Head of caudate nucleus (tissue), 42 donors: ENCODE measurements at places on chromosomes 16 and 17.

DNA sequence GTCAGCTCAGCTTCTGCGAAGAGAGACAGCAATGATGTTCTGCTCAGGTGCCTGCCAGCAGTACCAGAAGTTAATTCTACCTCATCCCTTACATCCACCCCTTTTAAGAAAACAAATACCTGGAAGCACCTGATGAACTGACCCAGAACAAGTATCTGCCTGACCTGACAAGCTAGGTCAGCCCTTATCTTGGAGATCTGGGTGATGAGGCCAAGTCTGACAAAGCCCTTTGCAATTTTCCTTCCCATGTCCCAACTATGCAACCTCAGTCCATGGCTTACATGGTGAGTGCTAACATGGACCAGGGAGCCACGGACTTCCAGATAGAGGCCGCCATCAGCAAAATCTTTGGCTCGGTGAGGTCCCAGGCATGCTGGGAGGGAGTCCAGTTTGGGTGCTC is 3.6 kb downstream of the ACADVL start:
- DNase-seq = no peak

DNA sequence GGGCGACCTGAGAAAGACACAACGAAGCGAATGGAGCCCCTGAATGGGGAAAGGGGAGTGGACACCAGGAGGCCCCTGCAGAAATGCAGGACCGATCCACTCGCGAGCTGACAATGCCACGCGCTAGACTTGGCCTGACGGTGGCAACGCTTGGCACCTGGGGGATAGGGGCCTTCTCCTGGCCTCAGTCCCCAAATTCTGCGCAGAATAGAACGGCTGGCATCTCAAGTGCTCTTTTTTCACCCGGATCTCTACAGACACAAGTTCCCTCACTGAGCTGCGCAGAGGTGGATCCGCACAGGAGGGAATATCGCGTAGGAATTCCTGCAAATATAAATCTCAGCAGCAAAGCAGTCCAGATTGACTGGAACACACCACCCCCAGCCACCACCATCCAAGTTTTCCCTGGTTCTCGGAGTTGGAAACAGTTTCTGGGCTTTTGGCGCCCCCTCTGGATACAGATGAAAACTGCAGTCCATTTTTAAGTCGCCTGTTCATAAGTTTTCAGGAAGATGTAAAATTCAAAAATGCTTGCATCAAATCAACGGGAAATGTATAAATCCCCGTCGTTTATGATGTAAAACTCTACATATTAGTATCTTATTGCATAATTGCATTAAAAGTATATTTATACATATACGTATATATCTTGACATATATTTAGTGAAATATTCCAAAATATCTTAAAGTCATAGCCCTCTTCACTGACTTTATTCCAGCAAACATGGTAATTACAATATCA is 2.3 kb upstream of the SOX9 start:
- peak; percentile 83 for DNase-seq

GRCh38 chr16:48284772-48285409 is 37.6 kb upstream of the ABCC11 start:
- DNase-seq = no peak

- no peak for DNase-seq
Measured at GRCh38 chr16:21166561-21166961, 8.1 kb downstream of the LDAF1 start.

GRCh38 chr17:4852567-4853207 is 19.5 kb downstream of the MINK1 start:
- DNase-seq = no peak

GRCh38 chr17:72967977-72968585 is 124.4 kb downstream of the SLC39A11 start:
- DNase-seq = no peak

DNA sequence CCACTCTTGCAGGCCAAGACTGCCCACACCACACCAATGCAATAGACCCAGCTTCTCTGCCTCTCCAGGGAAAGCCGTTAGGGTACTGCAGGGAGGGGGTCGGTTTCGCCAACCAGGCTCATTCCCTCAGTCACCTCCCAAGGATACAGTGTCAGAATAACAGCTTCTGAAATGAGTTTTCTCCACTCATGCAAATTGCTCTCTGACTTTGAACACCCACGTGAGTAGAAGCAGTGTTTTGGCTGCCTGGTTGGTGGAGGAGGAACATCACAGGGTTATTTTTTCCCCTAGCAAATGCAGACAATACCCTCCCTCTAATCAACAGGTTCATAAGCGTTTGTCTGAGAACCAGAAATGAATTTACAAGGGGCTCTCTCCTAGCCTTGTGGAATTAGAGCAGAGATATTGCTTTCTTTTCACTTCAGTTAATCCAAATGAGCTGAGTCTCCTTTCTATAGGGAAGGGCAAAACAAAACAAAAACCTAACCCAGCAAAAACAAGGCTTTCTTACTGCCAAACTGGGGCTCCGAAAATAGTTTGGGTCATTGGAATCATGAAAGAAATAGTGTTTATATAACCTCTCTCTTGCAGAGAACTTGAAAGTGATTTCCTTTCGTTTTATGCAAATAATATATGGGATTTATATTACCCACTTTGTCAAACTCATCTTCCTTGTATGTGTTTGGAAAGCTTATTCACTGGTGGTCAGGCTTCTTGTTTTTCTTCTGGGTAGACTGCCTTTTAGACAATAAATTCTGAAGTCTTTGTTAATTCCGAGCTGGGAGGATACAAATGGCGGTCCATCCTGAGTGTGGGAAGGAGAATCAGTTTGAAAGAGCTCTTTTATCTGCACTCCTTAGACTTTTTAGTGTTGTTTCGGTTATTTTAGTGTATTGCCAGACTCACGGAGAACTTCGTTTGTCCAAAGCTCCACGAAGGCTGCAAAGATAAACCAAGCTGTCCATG is 229.9 kb downstream of the MSI2 start:
- no peak for DNase-seq

DNA sequence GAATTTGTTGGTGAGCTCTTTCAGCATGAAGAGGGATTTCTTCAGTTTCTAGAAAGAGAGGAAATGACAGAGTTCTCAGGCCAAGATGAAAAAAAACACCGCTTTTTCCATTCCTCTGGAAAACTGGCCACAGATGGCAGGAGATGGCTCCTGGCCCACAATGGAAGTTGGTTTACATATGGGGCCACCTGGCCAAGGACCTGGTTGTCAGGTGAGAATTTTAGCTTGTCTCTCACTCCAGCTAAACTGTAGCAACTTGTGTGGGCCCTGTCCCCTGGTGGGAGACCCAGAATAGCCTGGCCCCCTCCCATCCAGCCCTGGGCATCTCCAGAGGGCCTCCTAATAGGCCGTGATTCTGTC is 33.6 kb downstream of the LGALS9 start:
- DNase-seq = peak; percentile 24

DNA sequence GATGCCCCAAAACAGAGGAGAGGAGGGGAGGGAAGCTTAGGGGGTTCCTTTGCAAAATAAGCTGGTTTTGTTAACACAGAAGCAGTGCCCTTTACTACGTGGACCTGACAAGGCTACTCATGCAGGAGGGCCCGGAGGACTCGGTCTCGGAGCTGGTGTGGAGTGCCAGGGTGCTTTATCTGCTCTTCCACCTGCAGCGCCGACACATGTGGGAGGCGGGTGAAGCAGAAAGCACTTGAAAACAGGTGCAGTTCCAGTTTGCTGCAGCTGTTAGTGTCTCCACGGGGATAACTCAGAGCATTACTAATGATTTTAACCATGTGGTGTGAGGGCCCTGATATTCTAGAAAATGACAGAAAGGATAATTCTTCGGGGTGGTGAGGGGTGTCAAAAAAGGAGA is 35.0 kb upstream of the MNT start:
- peak; percentile 73 for DNase-seq

DNA sequence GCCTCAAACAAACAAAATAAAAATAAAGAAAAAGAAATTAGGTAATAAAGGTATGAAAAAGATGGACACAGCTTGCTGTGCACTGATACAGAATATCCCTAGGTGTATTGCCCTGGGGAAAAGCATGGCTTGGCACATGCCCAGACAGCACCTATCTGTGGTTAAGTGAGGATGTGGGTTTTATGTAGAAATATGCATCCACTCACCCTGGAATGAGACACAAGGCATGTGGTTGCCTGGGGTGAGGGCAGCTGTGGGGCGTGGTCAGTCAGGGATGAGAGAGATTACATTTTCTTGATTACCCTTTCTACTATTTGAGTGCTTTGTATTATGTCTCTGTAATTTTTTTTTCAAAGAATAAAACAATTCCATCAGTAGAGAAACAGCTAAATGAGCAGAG is 6.9 kb downstream of the PLLP start:
- no peak for DNase-seq

- no peak for DNase-seq
Measured at GRCh38 chr17:11485336-11486100, 112.8 kb upstream of the DNAH9 start.

- DNase-seq = no peak
Measured at GRCh38 chr17:12996357-12996756, 21.5 kb downstream of the ELAC2 start.

- DNase-seq = no peak
Measured at GRCh38 chr16:53111078-53111791, 56.4 kb downstream of the CHD9 start.

DNA sequence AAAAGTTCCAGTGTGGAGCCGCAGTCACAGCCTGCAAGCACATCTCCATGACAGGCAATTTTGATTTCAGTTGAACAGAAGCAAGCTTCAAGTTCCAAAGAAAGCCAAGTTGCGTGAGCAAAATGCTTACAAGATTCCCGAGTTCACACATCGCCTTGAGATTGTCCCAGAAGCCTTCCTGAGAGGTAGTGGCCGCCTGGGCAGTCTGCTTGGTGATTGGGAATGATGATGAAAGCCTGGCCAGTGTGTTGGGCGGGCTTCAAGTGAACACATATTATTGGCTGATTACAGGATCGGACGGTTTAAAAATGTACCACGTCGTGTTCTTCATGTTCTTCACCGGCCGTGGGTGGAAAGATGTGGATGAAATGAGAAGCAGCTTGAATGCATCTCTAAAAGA is 185.5 kb downstream of the FOXL1 start:
- DNase-seq = no peak

DNA sequence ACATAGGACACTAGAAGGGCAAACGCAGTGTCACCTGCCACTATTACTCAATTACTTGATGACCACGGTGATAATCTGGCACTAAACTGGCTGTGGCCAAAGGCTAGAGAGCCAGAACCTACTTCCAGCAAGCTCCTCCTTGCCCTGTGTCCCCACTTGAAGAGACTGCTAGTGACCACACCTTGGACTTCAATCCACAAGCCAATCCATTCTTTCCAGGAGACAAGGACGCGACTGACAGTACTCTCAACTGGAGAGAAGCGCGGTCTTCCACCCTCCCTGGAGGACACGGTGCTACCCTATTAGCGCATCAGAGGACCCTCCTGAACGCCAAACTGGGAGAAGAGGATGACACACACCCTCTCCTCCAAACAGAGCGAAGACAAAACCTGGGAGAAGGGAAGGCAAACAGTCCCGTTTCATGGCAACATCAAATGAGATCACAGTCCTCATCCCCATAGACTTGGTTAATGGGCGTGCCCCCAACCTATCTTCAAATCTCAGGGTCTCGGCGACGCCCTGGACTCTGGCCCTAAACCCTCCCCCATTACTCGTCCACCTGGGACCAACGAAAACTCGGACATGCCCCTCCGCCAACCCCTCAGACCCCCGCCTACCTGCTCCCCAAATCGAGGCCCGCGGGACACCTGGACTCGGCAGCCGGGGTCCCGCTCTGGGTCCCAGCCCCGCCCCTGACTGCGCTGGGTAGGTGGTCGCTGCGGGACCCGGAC is 508 bp downstream of the FLCN start:
- no peak for DNase-seq

- DNase-seq = no peak
Measured at GRCh38 chr17:51427323-51427811, 167.0 kb downstream of the UTP18 start.

DNA sequence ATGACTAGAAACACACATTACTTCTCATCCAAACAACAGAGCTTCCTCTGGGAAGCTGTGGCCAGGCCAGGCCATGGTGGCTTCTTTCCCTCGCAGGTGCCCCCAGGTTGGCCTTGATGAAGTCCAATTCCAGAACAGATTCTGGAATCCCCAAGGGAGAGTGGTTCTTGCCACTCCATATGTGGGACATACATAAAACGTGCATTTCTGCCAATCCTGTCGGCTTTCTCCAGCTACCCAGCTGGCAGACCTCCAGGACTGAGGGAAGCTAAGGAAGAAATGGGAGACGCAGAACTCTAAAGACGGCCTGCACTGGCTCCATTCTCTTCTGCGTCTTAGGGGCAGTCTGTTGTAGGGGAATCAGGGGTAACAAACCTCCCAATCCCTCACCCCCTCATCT is 219.2 kb upstream of the CDH5 start:
- no peak for DNase-seq

DNA sequence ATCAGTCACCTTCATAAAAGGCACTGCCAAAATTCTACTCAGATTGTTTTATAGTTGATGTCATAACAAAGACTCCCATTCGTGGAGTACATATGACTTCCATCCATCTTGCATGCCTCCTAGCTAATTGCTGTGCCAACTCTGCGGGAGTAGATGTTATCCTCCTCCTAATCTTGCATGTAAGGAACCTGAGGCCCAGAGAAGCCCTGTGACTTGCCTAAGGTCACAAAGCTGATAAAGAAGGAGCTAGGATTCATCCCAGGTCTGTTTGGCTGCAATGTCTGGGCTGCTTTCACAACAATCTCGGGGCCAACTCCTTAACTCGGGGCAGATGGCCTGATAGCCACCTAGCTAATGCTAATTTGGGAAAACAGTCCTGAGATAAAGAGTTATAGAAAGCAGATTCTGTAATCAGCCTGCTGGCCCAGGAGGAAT is 87.3 kb downstream of the YPEL2 start:
- DNase-seq = no peak

GRCh38 chr17:36198831-36199465 is 2.4 kb upstream of the CCL3L1 start:
- DNase-seq = no peak

DNA sequence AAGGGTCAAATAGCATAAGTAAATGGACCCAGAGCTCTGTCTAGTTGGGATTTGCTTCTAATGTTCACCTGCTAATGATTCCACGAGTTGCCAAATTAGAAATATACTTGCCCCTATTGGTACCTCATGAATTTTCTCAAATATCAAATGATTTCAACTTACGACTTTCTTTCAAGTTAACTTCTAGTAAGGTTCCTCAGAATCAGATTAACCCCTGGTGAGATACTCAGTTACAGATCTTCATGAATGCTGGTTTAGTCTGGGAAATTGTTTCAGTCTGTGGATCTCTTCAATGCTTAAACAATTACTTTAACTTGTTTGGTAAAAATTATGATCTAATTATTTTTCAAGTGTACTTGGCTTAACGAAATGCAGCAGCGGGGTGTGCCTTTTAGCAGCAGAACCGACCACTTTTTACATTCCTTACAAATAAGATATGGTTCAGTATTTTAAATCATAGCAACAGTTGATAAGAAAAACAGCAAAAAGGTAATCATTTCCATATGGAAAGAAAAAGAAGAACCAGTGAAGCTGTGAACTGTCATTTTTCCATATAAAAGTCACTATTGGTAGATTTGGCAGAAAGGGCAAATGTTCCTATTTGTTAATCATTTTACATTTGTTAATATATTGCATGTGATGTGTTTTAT is 34.5 kb downstream of the TUBD1 start:
- no peak for DNase-seq
